Stimulated activated CD8-positive, alpha-beta memory T cell treated with anti-CD3 and anti-CD28 coated beads, Interleukin-7, amount 100 ng/mL, for 4 hours (primary cell): ENCODE measurements at places on chromosomes 11 and 22.

DNA sequence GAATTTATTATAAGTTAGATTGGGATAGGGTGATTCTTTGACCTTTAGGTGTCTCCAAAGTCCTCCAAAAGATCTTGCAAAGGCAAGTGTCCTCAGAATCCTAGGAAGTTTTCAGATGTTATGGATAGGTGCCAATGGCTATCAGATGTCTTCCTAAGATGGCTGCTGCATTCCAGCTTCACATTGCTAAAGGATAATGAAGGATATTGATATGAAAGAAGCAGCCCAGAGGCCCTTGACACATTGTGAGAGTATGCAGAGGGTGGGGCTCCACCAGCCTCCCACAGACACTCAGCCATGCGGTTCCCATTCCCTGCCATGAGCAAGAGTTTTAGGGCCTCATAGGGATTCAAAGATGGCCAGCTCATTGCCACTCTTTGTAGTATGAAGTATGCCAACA, 22.3 kb upstream of the GLYATL2 start:
- no peak for DNase-seq

DNA sequence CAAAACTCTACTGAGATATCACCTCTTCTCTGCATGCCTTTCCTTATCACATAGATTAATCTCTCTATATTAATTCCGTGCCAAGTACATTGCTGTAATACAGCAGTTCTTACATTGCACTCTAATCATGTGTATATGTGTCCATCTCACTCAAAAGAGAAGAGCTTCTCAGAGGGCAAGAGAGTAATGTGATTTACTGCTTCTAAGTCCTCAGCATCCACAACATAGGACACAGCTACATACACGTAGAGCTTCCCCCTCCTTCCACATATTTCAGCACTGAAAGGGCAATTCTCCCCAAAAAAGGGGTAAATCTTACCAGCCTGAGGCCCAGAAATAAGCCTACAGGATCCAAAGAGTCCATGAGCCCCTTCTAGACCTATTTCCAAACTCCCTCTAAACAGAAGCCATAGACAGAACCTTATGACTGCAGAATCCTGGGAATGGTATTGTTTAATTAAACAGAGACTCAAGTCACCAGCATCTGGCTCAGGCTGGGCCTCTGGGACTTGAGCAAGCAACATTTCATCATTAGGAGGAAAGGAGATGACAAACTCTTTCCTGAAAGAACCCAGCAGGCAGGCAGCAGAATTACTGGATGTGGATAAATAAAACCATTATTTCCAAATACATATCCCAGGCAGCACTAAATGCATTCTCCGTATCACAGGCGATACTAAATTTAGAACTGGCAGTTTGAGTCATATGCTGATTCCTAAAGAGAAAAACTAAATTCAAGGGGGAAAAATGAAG, 87.2 kb downstream of the KCNC1 start:
- DNase-seq = no peak

GRCh38 chr11:105589346-105589745, 20.5 kb upstream of the GRIA4 start:
- no peak for DNase-seq

GRCh38 chr22:20857247-20857643, 1.4 kb downstream of the PI4KA start:
- no peak for DNase-seq

GRCh38 chr11:64879244-64879900, 951 bp upstream of the EHD1 start:
- DNase-seq = no peak

- DNase-seq = no peak
These were observed 43.2 kb upstream of the CLMP start for GRCh38 chr11:123238297-123238696.

- no peak for DNase-seq
These were observed 131.8 kb downstream of the HIPK3 start for GRCh38 chr11:33388793-33389525.

- no peak for DNase-seq
These were observed 101.8 kb upstream of the GAL start for GRCh38 chr11:68582416-68583040.

DNA sequence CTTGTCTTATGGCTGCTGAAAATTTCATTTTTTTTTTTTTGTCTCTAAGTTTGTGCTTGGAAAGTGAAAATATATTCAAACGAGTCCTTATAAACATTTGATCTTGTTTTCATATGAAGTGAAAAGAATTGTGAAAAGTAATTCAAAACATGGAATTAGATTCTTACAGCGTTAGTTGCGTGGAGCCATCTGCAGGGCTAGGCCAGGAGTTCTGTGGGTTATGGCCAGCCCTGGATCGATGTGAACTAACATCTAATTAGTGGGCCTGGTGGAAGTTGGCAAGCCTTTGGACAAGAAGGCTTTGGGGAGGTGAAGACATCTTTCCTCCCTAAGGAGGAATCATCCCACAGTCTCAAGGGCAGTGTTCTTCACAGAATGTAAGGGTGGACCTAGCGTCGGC, 37.2 kb downstream of the PARVA start:
- DNase-seq = no peak

GRCh38 chr11:66343176-66343575, 1.7 kb downstream of the BRMS1 start:
- DNase-seq = no peak

DNA sequence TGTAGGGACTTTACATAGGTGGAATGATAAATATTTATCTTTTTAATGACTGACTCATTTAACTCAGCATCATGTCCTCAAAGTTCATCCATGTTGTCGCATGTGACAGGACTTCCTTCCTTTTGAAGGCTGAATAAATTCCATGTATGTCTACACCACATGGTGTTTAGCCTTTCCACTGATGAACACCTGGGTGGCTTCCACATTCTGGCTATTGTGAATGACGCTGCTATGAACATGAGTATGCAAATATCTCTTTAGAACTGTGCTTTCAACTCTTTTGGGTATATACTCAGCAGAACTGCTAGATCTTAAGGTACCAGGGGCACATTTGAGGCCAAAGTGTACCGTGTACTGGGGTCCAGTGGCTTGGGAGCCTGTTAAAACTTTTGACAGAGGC, 24.1 kb downstream of the LARGE1 start:
- no peak for DNase-seq

DNA sequence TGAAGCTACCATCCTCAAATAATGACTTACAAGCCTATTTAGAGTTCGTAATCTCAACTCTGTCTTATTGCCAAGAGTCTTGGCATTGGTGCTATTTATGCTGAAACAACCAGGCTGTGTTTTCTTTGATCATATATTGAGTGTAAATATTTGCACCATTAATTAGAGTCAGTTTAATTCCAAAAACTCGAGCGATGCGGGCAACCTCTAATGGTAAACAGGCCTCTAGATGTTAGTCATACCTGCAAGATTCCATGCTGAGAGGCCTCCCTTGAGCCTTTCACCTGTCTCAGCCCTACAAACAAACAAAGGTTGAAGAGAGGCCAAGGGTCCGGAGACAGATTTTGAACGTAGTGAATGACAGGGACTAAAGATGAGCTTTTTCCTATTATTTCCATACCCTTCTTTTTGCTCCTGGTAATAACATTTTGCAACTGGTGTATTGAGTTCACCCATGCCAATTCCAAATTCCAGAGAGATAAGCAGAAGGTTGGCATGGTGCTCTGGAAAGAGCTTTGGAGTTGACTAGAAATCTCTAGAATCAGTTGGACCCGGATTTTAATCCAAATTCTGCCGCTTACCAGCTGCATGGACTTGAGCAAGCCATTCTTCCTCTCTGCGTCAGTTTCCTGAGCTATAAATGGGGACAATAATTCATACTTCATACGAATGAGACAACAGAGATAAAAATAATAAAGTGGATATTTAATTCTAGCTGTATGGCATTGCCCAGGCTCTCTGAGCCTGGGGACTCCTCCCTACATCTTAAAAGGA, 99.1 kb upstream of the ANO1 start:
- no peak for DNase-seq

- DNase-seq = no peak
These were observed 30.1 kb downstream of the ANO1 start for GRCh38 chr11:70108250-70108649.
